ENCODE measurements at places on chromosomes 13 and 19.
A peak's percentile ranks its signal among the peaks of the same experiment; 100 is the strongest.

DNA sequence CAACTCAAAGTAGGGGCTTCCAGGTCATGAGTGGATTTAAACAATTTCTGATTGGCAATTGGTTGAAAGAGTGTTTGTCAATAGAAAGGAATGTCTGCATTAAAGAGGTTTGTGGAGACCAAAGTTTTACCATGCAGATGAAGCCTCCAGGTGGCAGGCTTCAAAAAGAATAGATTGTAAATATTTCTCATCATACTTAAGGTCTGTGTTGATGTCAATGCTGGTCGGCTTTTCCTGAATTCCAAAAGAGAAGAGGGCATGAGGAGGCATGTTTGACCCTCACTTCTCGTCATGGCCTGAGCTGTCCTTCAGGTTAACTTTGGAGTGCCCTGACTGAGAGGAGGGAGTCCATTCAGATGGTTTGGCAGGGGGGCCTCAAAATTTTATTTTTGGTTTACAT lies 125.4 kb upstream of the RFC3 start:
- DNase-seq = no peak

DNA sequence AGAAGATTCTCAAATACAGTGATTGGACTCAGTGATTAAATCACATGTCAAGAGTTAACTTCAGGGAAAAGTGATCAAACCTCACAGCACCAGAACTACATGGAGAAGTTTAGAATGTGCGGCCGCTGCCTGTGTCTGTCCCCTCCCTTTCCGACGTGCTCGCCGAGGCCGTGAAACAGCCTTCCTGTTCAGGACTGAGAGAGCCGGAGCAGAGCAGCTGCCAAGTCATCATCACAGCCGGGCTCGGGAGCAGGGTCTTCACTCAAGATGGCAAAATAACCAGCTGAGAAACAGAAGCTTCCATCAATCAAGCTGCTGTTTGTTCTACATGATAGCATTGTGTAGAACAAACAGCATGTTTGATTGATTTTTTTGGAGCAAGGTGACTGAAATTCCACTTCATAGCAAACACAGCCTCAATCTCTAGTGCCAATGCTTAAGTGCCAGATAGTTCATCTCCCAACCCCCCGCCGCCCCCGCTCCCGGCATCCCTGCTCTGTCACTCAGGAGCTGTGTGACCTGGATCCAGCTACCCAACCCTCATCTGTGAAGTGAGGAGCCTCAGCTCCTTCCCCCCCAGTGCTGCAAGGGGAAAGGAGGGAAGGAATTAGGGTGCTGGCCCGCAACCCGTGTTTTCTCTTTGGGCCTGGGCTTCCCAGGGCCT lies 70.6 kb downstream of the HSPH1 start:
- DNase-seq = no peak

- DNase-seq = no peak
Observed at GRCh38 chr19:6394831-6395230, 1.9 kb upstream of the GTF2F1 start.

- DNase-seq = no peak
Observed at GRCh38 chr19:11421371-11422098, 2.4 kb upstream of the RGL3 start.

DNA sequence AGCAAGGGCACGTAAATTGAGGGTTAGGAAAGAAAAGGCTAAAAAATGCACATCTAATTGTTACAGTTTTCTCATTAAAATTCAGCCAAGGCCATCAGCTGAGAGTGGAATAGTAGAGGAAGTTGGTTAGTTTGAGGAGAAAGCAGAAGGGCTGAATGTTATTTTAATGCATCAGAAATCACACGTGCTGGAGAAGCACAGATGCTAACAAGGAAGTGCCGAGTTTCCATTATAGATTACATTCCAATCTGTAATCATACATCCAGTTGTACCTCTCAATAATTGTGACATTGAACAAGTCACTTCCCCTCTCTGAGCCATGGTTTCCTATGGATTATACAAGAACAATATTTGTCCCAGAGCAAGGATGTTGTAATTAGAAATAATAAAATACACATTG lies 25.1 kb downstream of the FPR3 start:
- DNase-seq = no peak

DNA sequence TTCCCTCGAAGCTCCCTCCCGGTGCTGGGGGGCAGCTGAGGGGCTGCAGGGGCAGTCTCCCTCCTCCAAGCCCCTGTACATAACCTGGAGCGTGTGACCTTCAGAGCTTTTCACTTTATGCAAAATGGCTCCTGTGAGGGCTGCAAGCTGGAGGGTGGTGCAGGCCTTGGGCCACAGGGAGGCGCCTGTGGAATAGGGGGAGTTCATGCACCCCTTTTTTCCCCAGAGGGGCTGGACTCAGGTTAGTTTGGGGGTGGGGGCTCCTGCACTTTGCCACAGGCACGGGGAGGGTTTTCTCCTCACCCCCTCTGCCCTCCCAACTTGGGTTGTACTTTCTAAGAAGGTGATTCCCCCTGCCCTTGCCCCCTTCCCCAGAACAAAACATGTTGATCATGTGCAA lies 6.6 kb upstream of the PRR19 start:
- no peak for DNase-seq

- DNase-seq = no peak
Observed at GRCh38 chr13:30373727-30374126, 48.6 kb upstream of the UBE2L5 start.

GRCh38 chr19:35704218-35704617 lies at the start of gene ZBTB32:
Gene ZBTB32 (plus strand): TSS chr19:35704558. CDS start chr19:35714627, 10,069 bp downstream.
- peak; percentile 69 for DNase-seq
